ENCODE measurements at places on chromosomes 2 and 18.

- DNase-seq, result no peak
These were observed 508.5 kb downstream of the RIT2 start for GRCh38 chr18:42606886-42607495.

- no peak for DNase-seq
These were observed 186.0 kb downstream of the CAMKMT start for GRCh38 chr2:44547718-44548117.

GRCh38 chr2:118089139-118089800, 999 bp downstream of the INSIG2 start:
- DNase-seq, result peak; percentile 53

DNA sequence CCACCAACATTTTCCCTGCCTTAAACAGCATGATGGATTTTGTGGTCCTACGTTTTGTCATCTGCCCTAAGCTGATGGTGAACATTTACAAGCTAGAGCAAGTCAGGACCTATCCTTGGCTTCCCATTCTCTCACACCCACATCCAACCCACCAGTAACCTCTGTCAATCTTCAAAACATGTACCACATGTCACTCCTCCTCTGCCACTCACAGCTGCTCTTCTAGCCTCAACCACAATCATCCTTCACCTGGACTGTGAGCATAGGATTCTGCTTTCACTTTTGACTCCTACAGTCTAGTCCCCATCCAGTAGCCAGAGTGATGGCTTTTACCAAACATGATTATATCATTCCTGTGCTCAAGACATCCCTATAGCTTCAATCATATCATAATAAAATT, 279.8 kb upstream of the DLGAP1 start:
- no peak for DNase-seq

- no peak for DNase-seq
These were observed 20.5 kb downstream of the TMEM18 start for GRCh38 chr2:656676-657075.
